NCI-H187 (cell line): ENCODE measurements at places on chromosomes 7 and 10.

DNA sequence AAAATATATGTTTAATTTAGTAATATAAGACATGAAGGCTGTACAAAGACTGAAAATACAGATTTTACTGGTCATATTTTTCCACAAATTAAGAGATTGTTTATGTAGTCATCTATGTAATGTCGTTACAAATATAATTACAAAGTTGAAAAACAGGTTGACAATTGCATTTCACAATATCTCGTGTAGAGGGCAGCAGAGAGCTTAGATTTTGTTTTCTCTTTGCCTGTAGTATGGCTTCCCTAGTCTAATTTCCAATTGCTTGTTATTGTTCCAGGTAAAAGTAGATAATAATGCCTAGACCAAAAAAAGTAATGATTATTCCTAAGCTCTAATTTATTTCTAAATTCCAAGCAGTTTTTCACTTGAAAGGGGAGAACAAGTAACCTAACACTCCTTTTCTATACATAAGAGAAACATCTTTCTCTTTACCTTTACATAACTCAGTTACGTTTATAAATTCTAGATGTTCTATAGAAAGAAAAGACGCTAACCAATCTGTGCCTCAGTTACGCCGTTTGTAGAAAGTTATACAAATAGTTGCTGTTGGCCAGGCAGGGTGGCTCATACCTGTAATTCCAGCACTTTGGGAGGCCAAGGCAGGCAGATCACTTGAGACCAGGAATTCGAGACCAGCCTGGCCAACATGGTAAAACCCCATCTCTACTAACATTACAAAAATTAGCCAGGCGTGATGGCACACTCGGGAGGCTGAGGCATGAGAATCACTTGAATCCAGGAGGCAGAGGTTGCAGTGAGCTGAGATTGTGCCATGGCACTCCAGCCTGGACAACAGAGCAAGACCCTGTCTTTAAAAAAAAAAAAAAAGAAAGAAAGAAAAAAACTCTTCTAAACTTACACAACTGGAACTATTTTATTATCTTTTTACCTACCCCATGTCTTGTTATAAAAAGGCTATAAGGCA lies 30.0 kb downstream of the NET1 start:
- DNase-seq: no peak

DNA sequence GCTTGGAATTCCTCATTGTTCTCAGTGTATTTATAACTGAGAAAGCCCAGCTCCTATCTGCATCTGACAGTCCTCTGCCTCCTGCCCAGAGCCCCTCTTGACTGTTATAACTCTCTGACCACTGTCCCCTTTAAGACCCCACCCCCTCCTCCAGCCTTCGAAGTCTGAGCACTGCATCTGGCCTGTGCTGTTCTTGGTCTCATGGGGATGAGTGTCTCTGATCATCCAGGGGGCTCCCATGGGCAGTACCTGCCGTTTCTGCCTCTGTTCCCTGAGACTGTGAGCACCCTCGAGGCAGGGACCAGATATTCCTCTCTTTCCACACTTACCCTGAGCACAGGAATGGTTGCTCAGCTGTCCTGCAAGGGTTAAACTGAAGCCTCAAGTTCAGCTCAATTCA lies 7.7 kb downstream of the GHRHR start:
- DNase-seq: no peak

DNA sequence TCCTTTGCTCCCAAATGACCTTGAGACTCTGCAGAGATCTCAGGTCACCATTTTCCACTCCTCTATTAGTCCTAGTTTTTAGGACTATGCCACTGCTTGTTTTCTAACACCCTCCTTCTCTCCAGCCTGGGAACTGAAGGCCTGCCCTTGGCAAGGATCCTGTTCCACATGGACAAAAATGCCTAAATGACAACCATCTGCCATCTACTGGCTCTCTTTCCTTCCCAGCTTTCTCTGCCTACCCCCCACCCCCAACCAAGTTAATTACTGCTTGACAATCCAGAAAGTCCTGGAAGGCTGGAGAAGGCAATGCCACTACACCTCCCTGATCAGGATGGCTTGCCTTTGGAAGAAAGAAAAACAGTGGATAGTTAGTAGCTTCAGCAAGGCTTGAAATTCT lies 44.8 kb upstream of the SP8 start:
- DNase-seq: no peak

DNA sequence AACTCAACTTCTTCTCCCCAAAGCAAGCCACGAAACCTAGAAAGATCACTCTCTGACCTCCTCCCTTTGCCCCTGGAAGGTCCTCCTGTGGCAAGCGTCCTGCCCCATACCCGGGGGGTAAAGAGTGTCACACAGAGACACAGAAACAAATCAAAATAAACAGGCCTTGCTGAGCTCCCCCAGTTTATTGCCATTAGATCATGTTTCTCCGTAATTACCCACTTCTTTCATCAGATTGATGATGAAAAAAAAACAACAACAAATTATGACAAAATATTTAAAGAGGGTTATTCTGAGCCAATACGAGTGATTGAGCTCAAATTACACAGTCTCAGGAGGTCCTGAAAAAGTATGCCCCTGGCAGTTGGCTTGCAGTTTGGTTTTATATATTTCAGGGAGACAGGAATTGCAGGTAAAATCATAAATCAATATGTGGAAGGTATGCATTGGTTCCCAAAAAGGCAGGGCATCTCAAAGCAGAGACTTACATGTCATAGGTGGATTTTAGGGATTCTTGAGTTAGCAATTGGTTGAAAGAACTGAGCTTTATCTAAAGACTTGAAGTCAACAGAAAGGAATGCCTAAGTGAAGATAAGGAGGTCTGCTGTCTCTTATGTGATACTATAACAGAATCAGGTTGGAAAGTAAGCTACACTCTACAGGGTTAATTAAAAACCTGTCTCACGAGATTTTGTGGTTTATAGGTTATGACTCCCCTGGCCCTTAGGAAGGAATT lies 86.2 kb downstream of the APBB1IP start:
- DNase-seq: no peak

GRCh38 chr7:3767917-3768777 lies 467.1 kb downstream of the SDK1 start:
- DNase-seq: no peak

DNA sequence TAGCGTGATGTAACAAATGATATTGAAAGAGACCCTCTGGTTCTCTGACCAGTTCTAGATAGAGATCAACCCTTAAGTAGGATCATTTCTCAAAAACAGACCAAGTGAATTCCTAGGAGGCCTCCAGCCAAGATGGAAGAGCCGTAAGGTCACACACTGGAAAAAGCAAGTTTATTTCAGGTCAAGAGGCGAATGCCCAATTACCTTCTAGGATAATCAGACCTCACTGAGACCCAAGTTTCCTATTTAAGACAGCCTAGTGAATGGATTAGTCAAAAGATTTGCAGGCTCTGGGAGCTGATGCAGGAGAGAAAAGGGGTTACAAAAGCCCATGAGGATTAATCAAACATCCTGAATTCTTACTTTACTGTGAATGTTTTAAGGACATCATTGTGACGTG lies 486.1 kb upstream of the NRP1 start:
- no peak for DNase-seq

DNA sequence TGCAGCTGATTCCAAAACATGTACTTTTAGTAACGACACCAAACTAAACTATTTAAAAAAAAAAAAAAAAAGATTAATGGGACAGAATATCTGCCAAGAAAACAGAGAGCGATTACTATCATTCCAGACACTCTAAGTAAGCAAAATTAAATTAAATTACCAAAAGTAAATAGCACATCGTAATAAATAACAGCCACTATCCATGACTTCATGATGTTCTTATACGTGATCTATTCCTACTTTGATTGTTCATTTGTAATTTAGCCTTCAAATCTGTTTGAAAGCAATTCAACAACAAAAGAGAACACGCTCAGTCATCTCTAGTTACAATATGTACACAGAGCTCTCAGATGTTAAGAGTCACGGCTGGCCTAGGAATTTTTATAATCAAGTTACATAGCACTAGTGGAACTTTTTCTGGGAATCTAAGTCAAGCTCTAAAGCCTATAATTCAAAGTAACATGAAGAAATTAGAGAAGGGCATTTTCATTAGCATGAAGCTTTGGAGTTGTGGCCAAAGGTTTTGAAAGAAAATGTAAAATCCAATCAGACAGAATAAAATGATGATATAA lies 241.7 kb upstream of the NEBL start:
- DNase-seq: no peak

DNA sequence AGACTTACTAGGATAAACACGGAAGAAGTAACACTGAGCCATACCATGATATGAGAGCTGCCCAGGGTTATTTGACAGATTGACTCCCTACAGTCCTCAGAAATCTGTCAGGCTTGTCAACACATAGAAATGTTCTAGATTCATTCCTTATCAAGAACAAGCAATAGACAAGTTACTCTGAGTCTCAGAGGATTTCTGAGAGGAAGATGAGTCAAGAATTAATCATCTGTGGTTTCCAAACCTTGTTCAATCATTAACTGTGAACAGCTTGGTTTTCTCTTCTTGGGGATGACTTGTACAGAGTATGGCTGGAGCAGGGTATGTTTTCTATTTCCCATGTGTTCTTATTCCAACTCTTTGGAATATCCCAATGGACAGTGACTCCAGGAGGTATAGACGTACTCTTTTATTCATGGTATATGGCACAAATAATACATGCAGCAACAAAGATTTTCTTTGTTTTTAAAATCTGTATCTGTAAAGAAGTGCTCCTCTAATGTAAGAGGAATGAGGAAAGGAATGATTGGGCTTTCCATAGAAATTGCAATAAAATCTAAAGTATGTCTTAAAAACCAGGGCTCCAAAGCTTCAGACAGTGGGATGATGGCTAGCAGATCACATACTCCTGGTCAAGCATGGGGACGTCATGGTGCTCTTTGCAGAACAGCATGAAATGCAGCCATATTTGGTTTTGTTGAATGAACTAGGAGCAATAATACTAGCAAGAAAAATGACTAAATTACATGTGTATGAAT lies 11.9 kb upstream of the SFR1 start:
- DNase-seq: no peak

DNA sequence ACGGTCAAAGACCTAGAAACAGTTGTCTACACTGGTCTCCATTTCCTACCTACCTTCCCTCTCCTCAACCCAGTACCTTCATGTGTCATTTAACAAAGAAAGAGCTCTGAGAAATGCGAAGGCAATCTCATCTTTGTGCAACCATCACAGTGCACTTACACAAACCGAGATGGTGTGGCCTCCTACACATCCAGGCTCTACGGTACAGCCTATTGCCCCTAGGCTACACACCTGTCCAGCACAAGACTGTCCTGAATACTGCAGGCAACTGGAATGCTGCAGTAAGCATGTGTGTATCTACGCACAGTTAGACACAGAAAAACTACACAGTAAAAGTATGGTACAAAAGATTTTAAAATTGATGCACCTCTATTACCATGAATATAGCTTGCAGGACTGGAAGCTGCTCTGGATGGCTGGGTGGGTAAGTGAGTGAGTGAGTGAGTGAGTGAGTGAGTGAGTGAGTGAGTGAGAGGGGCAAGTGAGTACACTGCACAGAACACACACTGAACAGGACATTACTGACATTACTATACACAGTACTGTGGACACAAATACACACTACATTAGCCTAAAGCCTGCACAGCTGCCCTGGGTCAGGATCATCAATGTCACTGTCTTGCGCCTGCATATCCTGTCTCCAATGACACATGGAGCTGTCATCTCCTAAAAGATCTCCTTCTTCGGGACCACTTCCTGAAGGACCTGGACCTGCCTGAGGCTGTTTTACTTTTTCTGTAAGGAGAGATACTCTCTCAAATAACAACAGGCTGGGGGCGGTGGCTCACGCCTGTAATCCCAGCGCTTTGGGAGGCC lies 18.5 kb downstream of the ITGB1 start:
- no peak for DNase-seq

- peak; percentile 59 for DNase-seq
These were observed at the start of gene MET for GRCh38 chr7:116671681-116672595. Gene MET, plus strand, starts transcription at chr7:116672196. Its CDS starts 26,889 bp downstream, at chr7:116699085.

DNA sequence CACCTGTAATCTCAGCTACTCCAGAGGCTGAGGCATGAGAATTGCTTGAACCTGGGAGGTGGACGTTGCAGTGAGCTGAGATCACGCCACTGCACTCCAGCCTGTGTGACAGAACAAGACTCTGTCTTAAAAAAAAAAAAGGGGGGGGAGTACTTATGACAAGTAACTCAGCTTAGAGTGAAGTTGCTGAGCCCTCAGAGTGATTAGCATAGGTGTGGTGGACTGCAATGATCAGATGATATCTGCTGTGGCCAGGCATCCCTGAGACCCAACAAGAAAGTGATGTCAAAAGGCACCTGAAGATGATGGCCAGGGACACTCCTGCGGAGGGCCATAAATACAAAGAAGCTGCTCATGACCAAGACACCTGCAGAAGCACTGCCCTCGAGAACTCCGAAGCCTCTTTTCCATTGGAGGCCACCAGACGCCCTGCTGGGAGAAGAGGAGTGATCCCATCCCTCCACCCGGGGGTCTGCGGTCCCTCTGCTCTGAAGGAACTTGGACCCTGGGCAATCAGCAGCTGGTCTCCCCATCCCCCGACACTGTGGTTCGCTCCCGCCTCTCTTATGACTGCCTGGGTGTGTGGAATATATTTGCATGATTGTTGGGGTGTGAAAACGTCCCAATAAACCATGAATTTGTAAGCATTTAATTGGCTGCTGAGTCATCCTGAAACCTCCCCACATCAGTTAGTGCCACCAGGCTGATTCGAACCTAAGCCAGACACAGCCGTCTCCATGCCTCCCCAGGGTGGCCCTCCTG lies 46.0 kb downstream of the RASGEF1A start:
- DNase-seq: no peak

DNA sequence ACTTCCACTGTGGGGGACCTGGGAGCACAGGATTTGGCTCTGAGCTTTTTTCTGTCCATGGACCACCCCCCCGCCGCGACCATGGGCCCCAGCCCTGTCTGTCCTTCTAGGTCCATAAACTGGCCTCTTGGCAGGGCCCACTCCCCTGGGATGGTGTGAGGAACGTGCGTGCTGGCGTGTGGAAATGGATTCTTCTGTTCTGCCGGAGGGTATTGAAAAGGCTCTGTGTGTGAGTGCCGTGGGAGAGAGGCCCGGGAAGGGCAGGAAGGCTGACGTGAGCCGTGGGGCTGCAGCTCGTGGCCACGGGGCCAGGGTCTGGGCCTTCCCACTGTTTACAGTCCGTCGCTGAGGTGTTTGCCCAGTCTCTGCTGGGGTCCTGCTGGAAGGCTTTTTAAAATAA lies 123.7 kb downstream of the GRK5 start:
- no peak for DNase-seq

DNA sequence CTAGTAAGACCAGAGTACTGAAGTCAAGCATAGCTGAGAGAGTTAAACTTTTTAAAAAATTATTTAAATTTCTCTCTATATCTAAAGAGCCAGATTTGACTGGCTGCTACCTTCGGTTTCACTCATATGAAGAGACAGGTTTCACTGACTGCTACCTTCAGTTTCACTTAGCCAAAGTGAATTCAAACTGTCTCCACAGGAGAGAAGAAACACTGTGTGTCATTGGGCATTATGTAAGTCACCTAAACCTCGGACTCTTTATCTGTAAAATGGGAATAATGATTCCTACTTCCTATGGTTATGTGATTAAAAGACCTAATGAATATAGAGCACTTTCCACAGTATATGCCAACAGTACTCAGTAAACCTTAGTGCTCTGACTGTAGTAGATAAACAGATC lies 41.6 kb upstream of the MET start:
- DNase-seq: no peak
